ENCODE measurements at places on chromosomes 3 and 15.
A peak's percentile ranks its signal among the peaks of the same experiment; 100 is the strongest.

DNA sequence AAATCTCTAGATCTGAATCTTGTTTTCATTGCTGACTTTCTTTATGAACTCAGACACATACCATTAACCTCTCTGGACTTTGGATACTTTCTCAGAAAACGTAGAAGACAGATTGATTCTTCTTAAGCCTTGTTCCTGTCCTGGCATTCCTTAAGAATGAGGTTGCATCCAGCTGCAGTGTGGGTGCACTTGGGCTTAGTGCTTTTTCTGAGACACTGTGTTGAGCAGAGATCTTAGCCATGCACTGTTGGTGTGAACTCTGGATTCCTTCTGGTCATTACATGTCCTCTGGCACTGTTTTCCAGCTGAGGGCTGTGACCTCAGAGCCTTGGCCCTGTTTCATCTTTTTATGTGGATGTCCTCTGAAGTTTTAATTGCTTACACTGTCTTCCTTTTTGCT, 428.3 kb downstream of the CNTN4 start:
- DNase-seq: no peak

DNA sequence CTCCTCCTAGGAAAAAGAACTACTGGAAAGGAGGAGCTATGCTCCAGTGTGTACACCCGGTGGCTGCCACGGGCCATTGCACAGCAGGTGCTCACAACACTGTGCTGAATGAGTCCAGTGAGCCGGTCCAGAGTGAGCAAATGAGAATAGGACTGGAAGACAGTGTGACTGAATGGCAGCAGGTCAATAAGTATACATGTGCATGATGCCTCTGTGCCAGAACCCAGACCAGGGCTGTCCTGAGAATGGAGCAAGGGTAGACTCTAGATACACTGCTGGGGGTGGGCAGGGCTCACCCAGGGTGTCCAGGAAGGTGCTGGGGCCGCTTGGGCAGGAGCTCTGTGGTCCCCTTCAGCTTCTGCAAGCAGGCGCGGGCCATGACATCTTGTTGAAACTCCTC, 8.3 kb downstream of the POLG start:
- no peak for DNase-seq

GRCh38 chr3:101849714-101850245, 466 bp downstream of the NFKBIZ start:
- peak; percentile 64 for DNase-seq

DNA sequence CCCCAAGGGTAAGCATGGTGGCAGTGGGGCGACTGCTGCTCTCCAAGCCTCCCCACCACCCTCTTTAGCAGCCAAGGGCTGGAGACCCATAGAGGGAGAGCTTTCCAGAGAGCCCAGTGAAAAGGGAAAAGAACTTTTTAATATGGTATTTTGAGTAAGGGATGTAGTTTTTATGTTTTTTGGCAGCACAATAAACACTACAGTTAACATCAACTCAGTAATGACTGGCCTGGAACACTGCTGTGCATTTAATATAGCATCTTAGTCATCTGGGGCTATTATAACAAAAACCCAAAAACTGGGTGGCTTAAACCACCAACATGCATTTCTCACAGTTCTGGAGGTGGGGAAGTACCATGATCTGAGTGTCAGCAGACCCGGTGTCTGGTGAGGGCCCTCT, 495.8 kb downstream of the GABRG3 start:
- DNase-seq: no peak

DNA sequence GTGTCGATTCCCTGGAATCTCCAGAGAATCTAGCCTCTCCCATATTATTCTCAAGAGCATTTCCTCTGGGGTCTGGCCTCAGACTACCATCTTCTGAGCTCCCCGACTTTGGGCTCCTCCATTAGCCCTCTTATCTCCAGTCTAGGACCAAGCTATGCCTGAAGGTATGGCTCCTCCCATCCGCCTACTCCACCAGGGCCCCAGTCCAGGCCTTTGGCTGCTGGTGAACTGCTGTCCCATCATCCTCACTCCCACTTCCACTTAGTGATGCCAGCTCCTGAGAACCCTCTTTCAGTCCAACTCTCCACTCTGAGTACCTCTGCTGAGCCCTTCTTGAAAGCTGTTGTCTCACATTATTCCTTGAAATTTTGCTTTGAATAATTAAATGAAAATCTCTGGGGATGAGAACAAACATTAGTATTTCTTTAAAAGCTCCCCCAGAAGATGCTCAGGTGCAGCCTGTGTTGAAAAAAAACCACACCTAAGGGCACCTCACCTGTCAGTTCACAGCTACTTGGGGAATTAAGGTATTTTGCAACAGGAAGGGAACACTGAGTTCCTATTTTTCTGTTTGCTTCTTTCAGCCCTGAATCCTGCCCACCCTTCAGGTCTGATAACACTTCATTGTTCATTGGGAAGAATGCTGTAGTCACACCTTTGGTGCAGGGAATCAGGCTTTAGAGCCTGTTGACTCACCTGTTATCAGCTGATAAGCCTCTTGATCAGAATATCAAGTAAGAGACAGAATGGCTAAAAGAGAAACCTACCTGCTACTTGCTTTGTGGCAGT, 9.5 kb downstream of the CLDN18 start:
- no peak for DNase-seq

DNA sequence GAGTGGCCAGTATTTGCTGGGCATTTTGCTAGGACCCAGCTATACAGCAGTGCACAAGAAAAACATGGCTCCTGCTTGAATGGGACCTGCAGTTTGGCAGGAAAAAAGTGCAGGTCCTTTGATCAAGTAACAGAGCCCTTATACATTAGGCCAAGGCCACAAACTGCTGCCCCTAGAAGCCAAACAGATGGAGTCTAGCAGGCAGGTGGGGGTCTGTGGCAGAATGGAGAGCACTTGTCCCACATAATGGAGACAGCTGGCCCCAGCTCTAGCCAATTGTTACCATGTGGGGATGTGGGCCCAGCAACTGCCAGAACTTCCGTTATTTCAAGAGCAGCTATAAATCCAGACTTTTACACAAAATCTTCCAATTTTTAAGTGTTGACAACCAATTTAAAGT, 79.3 kb downstream of the SHQ1 start:
- no peak for DNase-seq

- no peak for DNase-seq
These were observed 28.9 kb downstream of the POLR2M start for GRCh38 chr15:57735431-57735830.

DNA sequence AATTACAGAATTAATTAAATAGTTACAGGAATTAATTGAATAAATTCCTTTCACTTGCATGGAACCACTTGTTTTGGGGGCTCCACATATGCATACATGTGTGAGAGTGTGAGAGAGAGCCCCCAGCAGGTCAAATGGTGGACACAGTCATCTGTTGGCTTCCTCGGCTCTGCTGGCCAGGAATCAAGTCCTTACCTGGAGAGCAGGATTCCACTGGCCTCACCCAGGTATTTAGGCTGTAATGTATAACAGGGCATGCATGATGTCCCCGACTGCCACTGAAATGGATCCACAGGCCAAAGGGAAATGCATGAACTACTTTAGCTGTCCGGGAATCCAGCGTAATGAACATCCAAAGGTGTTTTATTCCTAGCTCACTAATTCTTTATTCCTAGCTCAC, 139.7 kb upstream of the SMAD3 start:
- DNase-seq: no peak

GRCh38 chr15:48992545-48992944, 28.8 kb upstream of the SHC4 start:
- peak; percentile 47 for DNase-seq

- no peak for DNase-seq
These were observed 37.4 kb upstream of the GALNT15 start for GRCh38 chr3:16137044-16137443.

DNA sequence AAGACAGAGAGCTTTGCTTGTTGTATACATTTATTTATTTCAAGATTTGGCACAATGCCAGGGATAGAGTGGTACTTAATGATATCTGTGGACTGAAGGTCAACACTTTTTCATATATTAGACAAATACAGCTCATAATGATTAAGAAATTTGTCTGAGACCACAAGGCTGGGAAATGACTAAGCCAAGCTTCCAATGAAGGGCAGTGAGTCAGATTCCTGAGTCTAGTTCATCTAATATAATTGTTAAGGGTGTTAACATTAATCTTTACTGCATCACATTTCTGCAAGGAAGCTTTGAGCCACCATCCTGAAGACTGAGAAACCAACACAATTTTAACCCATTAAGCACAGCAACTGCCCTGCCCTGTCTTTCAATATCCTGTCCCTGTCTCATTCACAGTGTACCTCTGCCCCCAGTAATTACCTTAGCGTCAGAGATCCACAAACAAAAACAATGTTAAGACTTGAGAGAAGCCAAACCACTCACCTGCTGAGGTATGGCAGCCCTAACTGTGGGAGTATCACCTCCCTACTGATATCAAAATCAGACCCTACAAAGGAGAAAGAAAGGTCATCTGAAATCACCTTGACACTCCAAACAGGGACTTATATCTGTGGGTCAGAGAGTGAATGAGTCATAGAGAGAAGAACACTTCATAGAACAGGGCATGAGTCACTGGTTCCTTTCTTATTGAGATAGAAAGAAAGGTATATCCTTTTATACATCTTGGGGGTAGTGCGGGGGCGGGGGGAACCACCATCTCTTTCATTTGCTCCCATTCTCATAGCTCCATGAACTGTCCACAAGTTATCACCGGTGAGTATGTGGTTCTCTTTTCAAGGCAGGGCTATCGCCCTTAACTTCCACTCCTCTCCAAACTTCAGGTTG, 74.7 kb downstream of the MAGI1 start:
- DNase-seq: peak; percentile 7

- no peak for DNase-seq
These were observed 50.3 kb downstream of the SYNPR start for GRCh38 chr3:63328365-63328764.

GRCh38 chr3:48247401-48247811, 6.5 kb downstream of the ZNF589 start:
- peak; percentile 34 for DNase-seq

GRCh38 chr15:81002331-81003096, 1.8 kb downstream of the TLNRD1 start:
- DNase-seq: no peak

GRCh38 chr15:40343512-40343911, 2.8 kb upstream of the CCDC9B start:
- peak; percentile 88 for DNase-seq

- no peak for DNase-seq
These were observed 57.0 kb upstream of the NR2E3 start for GRCh38 chr15:71753346-71753745.

DNA sequence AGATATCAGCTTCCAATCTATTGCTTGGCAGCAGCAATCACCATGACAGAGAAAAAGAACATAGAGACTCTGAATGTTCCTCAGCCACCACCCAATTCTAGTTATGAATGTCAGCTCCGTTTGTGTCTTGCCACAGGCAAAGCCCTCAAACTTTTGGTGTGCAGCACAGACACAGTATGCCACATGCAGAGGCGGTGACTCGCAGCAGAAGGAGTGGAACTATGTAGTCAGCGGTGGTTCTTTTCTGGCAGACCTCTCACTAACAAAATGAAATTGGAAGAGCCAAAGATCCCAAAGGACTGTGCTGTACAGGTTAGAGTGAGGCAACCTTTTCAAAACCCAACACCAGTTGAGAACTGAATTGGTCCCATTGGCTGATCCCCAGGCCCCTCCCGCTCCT, 220.9 kb downstream of the SLC9A9 start:
- no peak for DNase-seq

DNA sequence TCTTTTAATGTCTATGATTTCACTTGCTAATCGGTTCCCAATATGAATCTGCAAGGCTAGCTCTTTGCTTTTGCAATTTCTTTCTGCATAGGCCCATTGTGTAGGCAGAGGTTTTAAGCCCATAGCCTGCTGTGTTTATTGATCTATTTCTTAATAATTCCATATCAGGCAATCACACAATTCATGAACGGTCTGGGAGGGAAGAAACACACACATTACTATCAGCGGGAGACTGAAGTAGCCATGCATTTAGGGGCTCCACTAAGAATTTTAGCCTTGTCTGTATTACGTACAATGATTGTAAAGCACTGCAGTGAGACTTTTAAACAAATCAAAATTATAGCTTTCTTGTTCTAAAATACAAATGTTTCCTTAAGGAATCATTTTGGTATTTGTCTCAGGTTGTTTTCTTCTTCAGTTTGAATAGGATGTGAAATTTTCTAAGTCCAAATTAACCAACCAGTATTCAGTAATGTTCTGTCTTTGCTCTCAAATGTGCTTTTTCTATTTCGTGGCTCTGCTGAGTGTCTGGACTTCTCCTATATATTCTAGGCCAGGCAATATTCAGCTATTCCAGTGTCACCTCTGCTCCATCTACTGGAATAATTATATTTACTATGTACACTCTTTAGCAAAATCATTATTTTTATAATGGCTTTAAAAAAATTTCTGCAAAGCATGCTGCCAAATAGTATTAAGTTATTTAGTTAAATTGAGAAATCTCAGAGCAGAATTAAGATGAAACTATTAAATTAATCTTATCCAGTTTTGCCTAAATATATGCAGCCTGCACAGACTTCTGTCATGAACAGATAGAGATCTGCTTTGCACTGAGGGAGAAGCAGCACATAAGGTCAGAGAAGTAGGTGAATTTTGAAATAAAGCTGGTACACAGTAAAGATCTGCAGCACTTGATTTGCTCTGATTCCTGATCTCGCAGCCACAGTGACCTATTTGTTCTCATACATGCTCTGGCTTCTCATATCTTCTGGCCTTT, 103.0 kb upstream of the NAALADL2 start:
- no peak for DNase-seq

- no peak for DNase-seq
These were observed 48.3 kb upstream of the DNAJC13 start for GRCh38 chr3:132368962-132369361.

DNA sequence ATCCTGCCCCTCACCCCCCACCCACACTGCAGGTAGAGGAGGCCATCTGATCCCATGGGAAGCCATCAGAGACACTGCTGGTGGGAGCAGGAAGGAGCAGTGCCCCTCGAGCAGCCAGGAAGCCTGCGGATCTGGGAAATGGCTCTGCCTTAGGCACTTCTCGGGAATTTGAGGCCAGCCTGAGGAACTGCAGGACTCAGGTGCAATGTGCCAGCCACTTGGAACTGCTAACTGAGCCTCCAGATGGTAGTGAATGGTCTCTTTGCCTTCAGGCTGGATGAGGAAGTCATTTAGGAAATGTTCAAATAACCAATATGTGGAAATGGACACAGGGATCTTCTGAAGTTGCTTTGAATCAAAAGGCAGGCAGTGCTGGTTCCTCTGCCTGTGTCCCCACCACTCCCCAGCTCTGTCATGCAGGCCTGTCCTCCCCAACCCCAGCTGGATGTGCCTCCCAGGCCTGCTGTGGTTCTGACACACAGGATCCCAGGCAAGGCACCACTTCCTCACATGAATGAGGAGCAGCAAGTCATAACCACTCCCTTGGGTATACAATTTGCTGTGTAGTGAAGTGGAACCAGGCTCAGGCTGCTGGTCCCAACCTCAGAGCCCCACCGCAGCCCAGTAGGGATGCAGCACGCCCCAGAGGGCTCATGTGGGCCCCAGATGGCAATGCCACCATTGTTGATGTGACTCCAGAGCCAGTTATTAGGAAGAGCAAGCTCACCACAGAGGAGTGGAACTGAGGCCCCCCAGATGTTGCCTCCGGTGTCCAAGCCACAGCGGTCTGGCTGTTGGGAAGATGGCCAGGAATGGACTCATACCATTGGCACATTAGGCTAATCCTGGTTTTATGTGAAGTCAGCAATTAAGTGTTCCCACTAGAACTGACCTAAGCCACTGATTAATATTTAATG, 46.5 kb upstream of the LIMD1 start:
- DNase-seq: peak; percentile 40

- peak; percentile 19 for DNase-seq
These were observed 64.0 kb upstream of the AKAP13 start for GRCh38 chr15:85316244-85316934.

All from NB4 (cell line).